Heart left ventricle (tissue), 16 donors: ENCODE measurements at places on chromosomes 2 and 18. TPM values are rescaled to one million over a fixed set of nuclear protein-coding genes. Genes with fewer than 3 reads are reported as not detected.
A peak's percentile ranks its signal among the peaks of the same experiment; 100 is the strongest.

DNA sequence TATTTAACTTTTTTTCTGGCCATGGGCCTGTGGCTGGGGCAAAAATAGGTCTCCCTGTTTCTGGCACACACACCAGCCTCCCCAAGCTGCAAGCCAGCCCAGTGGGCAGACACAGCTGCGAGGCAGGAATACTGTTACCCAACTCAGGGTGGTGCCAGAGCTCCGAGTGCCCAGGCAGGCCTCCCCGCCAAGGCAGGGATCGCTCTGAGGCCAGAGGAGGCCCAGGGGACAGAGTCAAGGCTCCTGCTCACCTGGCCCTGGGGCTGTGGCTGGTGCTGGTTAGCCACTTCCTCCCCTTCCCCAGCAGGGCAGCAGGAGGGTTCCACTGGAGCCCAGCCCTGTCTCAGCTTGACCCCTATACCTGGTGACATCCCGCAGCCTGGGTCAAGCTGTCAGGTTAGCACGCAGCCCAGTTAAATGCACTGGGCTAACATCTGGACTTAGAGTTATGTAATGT is 67.1 kb upstream of the EPAS1 start:
- no peak overlapping the region for H3K27ac ChIP-seq
- DNase-seq: peak; percentile 35
- H3K27me3 ChIP-seq: no peaks in the 10 kb centered on the region
- no peak overlapping the region for H3K4me3 ChIP-seq

- H3K36me3 ChIP-seq: no peaks in the 10 kb centered on the region
- H3K4me3 ChIP-seq: no peak overlapping the region
- H3K27me3 ChIP-seq: no peaks in the 10 kb centered on the region
- DNase-seq: no peak
- peaks cover 51% of the 10 kb centered on the region for H3K4me1 ChIP-seq
- no peak overlapping the region for H3K27ac ChIP-seq
Measured at GRCh38 chr2:201774546-201774945, 6.2 kb downstream of the ALS2 start.

DNA sequence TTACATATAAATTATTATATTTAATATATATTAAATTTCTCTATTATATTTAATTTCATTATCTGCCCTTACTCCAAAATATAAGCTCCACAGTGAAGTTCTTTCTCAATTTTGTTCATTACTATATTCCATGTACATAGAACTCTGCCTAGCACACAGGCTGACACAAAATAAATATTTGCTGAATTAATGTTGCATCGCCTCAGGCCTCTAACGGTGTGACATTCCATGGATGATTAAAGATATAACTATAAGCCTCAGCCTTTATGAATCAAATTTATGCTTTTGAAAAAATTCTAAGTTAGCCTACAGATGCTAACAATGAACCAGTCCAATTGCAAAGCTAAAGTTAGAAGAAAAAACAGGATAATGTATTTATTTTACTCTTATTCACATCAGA is 1337.2 kb upstream of the NRXN1 start:
- H3K27ac ChIP-seq: no peak overlapping the region
- no peak for DNase-seq
- no peaks in the 10 kb centered on the region for H3K4me1 ChIP-seq
- no peak overlapping the region for H3K4me3 ChIP-seq
- no peaks in the 10 kb centered on the region for H3K36me3 ChIP-seq
- H3K27me3 ChIP-seq: no peaks in the 10 kb centered on the region

DNA sequence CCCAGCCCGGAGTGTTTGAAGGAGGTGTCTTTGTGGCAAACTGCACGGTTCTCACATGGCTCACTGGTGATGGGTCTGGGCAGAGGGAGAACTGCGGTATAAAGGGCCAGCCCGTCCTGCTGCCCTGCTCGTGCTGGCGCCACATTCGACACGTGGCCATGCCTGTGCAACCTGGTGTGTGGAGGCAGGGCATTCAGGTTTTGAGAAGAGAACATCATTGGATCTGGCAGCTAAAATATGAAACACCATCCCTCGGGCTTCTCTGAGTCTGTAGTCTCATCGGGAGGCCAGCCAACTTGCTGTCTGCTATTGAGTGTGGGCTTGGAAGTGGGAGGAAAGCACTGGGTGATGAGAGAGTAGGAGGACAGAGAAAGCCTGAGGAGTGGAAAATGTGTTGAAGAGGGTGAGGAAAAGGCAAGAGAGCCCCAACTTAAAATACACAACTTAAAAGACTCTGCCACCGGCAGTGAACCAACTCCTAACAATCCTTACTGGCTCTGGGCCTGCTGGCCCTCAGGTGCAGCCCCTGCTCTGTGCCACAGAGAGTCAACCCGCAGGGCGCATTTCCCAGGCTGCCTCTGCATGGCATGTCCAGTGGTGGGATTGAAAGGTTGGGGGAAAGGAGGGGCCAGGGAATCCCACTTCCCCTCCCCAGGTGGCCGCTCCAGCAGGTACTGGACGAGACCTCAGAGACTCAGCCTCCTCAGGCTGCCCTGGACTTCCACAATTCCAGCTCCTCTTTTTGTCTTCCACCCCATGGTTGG is 112.7 kb upstream of the DLX2 start:
- H3K4me1 ChIP-seq: no peaks in the 10 kb centered on the region
- no peak for DNase-seq
- H3K27ac ChIP-seq: no peak overlapping the region

GRCh38 chr2:11631462-11631861 is 38.5 kb downstream of the NTSR2 start:
- no peaks in the 10 kb centered on the region for H3K36me3 ChIP-seq
- no peak overlapping the region for H3K4me3 ChIP-seq
- no peaks in the 10 kb centered on the region for H3K4me1 ChIP-seq
- H3K27ac ChIP-seq: no peak overlapping the region
- no peak for DNase-seq

NDC80 gene
- 5.0 TPM for total RNA-seq

TMEM163 gene
- 0.91 TPM for total RNA-seq

SGO2 gene
- total RNA-seq: 2.0 TPM
